ENCODE measurements at places on chromosomes 1 and 21.

DNA sequence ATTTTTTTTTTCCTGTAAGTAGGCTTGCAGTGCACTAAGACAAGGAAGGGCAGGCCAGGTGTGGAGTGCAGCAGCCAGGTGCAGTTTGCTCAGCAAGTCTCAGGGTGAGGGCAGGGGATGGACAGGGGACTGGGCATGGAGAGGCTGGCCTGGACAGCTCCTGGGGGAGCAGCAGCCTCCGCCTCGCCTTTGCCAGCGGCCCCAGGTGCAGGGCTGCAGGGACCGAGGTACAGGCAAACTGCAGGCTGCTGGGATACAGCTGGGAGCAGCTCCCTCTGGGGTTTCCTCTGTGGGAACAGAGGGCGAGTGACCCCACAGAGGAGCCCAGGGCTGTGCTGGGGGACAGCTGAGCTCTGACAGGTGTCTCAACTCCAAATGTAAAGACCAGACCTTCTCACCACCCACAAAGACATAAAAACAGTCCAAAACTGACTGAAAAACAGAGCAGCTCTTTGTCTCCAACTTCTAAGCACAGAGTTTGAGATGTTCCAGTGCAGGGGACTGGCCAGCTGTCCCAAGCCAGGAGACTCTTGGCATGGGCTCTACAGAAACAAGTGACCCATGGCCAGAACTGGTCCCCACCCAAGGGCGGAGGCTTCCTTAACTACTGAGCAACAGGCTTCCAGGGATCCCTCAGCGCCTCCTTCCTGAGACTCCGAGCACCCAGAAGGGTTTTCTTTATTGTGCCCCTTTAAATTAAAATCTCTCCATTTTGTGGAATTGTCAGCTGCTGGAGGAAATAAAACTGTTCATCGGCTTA is 27.7 kb upstream of the AJAP1 start:
- DNase-seq: no peak

DNA sequence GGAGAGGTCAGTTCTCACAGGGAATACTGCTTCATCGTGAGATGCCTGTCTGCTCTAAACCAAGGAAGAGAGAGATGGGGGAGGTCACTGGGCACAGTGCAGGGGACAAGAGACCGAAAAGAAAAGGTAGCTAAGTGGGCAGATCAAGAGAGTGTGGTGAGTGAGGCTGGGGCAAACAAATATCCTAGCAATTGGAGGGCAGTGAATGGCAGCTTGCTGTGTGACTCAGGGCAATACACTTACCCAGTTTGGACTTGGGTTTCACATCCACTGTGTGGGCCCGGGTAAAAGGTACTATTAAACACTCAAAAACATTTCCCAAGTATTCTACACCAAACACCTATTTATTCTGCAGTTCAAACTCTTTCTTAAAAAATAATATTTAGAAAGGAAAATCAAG is 10.2 kb downstream of the PLXNA2 start:
- no peak for DNase-seq

DNA sequence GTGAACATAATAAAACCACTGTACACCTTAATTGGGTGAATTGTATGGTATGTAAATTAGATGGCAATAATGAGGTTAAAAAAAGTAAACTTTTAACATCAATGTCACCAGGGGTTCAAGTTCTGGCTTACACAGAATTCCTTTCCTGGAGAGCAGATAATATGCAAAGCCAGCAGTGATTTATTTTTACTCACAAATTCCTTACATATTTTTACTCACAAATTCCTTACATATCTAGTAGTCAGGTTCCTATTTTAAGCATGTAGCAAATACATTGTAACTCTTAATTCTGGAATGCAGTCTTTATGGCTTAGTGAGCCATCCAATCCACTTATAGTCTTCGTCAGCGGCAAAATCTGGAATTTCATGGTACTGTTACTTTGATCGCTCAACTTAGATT is 1.3 kb upstream of the UBE4B start:
- no peak for DNase-seq

GRCh38 chr1:165960136-165960535 is 132.7 kb downstream of the UCK2 start:
- no peak for DNase-seq

DNA sequence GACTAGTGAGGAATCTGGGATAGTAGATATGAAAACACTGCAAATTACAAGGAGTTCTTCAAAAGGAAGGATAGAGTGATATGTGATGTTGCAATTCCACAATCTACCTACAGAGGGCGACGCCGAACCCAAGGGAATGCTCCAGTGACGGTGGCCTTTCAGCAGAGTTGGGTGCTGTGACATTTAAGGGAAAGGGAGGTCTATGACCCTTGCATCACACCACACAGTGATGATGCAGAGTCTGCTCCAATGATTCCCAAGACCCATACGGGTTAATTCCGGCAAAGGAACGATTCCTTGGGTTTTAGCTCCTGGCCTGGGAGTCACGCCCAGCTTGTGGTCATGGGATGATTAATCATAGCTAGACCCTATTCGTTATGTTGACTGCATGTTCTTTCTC is 123.0 kb upstream of the IGSF21 start:
- peak; percentile 60 for DNase-seq

DNA sequence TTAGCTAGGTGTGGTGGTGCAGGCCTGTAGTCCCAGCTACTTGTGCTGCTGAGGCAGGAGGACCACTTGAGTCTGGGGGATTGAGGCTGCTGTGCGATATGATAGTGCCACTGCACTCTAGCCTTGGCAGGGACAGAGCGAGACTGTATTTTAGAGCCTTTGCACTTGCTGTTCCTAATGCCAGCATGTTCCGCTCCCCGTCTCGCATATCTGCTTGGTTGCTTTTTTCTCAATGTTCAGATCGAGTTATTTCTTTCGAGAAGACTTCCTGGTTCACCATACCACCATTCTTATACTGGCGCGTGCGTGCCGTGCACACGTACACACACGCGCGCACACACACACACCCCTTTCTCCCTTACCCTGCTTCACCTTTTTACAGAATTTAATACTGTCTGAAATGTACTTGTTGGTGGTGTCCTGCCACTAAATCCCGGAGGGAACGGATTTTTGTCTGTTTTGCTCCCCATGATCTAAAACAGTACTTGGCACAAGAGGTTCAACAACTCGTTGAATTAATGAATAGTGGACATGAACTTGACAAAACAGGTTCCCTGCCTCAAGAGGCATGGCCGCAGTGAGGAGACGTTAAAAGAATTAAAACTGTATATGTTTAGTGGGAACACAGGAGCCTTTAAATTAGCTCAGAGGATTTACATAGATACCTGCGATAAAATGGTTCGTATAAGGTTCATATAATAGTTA is 1.1 kb upstream of the RPRD2 start:
- no peak for DNase-seq

- DNase-seq: peak; percentile 99
Measured at GRCh38 chr1:204411451-204412204, at the start of gene PPP1R15B. Gene PPP1R15B (minus strand): TSS chr1:204411817. CDS start chr1:204411411, 406 bp downstream.

- no peak for DNase-seq
Measured at GRCh38 chr1:165855010-165855838, 27.8 kb downstream of the UCK2 start.

DNA sequence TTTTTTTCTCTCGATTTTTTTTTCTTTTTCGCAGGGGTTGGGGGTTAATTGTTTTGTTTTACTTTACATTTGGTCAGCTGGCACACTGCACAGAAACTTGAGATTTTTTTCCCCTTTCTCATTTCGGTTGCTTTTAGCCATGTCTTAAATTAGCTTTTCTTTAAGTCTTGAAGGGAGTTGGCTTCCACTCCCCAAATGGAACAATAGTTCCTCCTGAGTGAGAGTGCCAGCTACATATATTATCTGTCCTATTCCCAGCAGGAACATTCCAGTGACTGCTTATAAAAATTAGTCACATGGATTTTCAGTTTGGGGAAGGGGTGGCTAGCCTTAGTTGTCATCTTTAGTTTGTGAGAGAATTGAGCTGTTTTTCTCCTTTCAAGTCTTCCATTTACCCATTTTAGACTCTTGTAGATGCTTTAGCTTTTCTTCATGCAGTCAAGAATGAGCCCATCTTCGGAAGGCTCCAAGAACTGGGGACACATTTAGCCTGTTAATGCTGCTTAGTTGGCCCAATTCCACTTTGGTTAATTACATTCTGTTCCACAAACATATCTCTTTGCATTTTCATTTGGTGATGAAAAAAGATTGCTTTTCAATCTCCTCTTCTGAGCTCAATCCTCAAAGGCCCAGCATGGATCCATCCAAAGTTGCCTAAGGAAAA is 510.1 kb upstream of the CXADR start:
- no peak for DNase-seq

- DNase-seq: no peak
Measured at GRCh38 chr1:116808848-116809508, 54.7 kb downstream of the CD2 start.

DNA sequence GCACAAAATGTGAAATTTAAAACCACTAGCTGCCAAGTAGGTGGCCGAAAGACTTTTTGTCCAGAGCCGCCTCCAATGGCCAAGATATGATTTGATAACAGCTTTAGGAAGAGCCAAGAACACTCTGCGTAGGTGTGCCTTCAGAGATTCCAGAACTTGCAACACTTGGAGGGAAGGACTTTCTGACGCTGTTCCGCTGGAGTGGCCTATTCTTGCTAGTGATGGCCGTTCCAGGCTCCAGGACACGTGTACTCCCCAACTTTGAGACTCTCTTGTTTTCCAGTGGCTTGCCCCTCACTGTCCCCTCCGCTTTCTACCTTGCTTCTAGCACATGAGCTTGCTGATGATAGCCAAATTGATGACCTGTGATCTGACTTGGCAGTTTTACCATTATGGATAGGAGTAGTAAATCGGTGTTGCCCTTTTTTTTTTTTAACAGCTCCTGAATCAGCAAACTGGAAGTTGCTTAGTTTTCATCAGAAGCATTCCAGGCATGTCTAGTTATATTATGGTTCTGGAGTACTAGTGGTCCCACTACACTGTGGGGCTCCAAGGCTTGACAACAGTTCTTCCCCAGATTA is 1.0 kb downstream of the PRDX6 start:
- DNase-seq: peak; percentile 53

DNA sequence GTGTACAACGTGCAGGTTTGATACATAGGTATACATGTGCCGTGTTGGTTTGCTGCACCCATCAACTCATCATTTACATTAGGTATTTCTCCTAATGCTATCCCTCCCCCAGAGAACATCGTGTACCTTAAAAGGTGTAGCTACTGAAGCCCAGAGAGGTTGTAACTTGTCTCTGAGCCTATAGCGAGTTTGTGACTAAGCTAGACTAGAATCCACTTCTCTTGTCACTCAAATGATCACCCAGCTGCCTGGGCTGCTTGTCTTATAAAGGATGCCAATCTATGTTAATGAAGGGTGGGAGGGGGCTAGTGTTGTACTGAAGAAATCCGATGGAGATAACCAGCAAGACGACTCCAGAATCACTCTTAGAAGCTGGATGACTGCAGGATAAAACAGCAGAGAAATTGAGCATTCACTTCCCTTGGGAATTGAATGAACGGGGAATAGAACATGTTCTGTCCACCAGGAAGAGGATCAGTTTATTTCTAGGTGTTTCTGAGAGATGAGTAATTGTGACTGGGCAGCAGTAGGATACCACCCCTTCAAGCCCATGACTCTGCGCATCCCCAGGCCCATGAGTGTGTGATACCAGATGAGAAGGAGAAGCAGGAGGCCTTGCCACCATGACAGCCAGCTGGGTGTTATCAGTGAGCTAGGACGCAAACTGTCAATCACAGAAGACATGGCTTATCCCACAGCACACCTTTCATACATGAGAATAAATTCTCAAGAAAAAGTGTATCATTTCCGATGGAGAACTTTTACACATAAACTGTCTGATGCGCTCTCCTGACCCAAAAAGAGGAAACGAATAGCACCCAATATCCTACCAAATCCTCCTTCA is 390.4 kb downstream of the NTNG1 start:
- DNase-seq: no peak

- no peak for DNase-seq
Measured at GRCh38 chr21:16388291-16388690, 658.5 kb downstream of the USP25 start.

DNA sequence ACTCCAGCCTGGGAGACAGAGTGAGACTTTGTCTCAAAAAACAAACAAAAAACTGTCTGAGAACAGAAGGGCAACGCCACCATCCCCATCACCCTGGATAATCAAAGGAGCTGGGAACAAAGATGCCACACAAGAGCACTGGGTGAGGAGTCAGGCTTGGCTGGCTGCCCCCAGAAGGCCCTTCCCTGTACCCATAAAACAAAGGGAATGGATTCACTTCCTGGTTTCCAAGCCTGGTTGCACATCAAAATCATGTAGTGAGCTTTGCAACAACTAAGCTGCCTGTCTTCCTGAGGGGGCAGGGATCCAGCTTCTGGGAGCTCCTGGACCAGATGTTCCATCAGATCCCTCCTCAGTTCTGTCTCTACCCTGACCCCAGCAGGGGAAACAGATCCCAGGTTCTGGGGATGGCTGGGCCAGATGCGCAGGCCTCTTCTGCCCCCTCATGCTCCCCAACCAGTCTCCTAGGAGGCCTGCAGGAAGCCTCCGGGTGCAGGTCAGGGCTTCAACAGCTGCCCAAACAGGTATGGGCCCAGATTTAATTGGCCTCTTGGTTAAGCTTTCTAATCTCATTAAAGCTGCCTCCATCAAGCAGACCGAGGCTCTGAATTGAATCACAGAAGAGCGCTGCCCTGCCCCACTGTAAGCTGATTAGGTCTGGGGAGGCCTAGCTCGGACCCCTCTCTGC is 97.8 kb downstream of the MRPL37 start:
- DNase-seq: no peak

GRCh38 chr1:31749785-31750735 is 14.1 kb downstream of the ADGRB2 start:
- DNase-seq: no peak

DNA sequence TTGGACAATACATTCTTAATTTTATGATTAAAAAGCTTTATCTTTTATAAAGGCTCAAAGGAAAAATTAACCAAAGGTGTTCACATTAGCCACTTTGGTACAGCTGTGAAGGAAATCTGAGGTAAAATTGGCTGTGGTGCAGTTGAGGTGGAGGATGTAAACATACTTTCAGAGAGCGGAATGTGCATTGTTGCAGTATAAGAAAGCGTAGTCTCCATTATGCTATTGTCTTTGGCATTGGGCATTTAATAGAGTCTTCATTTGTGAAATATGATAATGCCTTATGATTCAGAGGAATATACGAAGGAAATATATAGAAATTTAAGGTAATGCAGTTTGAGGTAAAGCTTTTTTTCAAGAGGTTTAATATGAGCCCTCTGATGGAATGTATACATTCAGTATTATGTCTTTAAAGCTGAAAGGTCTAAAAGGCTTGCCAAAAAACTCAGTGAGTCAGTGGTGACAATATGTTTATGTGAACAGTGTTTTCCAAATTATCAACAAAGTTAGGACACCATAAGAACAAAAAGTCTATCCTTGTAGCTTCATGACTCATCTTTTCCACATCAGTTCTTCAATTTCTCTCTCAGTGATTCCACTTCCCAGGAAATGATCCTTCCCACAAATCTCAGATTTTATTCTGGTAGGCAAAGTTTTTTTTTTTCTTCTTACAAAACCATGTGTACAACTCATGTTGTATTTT is 26.9 kb upstream of the DDR2 start:
- DNase-seq: no peak

Data from hematopoietic multipotent progenitor cell treated with erythropoietin and hydrocortisone succinate and interleukin-3 and kit ligand, for 4 days (in vitro differentiated cells).